Activated naive CD8-positive, alpha-beta T cell treated with anti-CD3 and anti-CD28 coated beads, Interleukin-2, amount 10 ng/mL, durations not matched to agents 7 days and 5 days (primary cell): ENCODE measurements at places on chromosomes 2 and 18. TPM values are rescaled to one million over a fixed set of nuclear protein-coding genes. Genes with fewer than 3 reads are reported as not detected.

DNA sequence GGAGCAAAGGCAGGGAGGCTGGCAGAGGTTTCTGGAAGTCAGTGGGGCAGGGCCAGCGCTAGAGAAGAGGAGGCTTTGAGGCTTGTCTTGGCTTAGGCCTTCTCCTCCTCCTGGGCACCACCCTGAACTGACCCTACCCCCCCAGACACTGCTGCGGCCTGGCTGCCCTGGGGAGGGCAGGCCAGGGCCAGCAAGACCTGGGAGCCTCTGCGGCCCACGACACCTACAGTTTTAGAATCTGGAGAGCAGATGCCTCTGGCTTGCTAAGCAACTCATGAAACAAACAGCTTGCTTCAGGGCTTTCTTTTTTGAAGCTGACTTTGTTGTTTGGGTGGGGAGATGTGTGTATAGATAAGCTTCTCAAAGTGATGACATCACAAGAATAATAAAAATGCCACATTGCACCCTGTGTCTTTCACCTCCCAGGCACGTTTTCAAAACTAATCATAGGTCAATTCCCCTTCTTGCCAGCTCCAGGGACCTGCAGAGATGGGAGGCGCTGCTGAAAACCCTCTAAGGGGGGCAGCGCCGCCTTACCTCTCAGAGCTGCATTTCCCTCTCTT, 46.2 kb upstream of the SMAD7 start:
- H3K27me3 ChIP-seq = peaks cover 7% of the 10 kb centered on the region
- H3K36me3 ChIP-seq = no peaks in the 10 kb centered on the region
- H3K4me3 ChIP-seq = no peak overlapping the region
- H3K4me1 ChIP-seq = peaks cover 9% of the 10 kb centered on the region
- no peak for DNase-seq

- DNase-seq = no peak
- H3K4me1 ChIP-seq = no peaks in the 10 kb centered on the region
- H3K27ac ChIP-seq = no peak overlapping the region
These were observed 141.7 kb upstream of the CCDC68 start for GRCh38 chr18:55100817-55101457.

SLC23A3 gene
- 4.7 TPM for total RNA-seq

GRCh38 chr2:122100756-122101155, 345.3 kb downstream of the TSN start:
- no peak overlapping the region for H3K27ac ChIP-seq
- no peaks in the 10 kb centered on the region for H3K4me1 ChIP-seq
- no peaks in the 10 kb centered on the region for H3K36me3 ChIP-seq
- no peak overlapping the region for H3K4me3 ChIP-seq
- no peak for DNase-seq
- H3K27me3 ChIP-seq = no peaks in the 10 kb centered on the region

REL gene
- 27.9 TPM for total RNA-seq

POTEE gene
- 0.48 TPM for total RNA-seq

DNA sequence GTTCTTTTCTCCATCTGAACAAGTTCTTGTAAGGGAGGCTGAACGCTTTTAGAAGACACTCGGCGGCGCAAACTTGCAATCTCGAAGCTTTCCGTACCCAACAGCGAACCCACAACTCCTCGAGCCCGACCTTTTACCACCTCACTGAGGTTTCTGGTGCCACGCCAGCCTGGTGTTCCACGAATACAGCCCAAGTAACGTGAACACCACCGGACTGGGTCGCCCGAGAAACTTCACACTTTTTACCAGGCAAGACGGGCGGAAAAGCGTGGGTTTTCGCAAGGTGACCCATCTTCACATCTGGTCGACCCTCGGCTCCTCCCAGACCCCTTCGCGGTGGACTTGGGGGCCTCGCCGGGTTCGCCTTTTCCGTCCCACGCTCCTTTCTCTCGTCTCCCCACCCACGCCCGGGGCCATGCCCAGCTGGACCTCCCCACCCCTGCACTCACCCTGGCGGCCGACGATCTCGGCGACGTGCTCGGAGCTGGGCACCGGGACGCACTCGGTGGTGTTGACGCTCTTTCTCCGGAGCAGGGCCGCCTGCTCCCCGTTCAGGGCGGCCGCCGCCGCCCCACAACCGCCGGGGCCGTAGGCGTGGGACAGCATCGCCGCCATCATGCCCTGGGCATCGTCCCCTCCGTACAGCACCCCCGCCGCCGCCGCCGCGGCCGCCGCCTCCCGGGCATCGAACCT, 1.2 kb downstream of the MEX3C start:
- peak; percentile 65 for DNase-seq
- peak overlapping the region; percentile 90 for H3K27ac ChIP-seq
- no peaks in the 10 kb centered on the region for H3K27me3 ChIP-seq

GPR17 gene
- total RNA-seq = not detected

DNA sequence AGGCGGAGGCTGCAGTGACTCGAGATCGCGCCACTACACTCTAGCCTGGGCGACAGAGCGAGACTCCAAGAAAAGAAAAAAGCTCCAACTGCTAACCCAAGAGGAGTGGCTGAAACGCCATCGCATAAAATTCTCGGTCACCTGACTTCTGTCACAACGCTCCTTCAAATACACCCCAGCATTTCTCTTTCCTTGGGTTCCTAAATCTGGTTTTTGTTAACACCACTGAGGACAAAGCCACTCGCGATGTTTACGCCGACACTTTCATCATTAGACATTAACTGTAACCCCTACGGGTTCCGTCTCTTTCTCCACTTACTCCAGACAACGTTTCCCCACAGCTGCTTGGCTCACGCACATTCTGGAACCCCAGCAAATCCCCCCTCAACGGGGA, 679 bp downstream of the CLK1 start:
- no peak for DNase-seq
- no peaks in the 10 kb centered on the region for H3K27me3 ChIP-seq
- peaks cover 30% of the 10 kb centered on the region for H3K4me1 ChIP-seq
- peak overlapping the region; percentile 98 for H3K27ac ChIP-seq
- peak overlapping the region; percentile 96 for H3K4me3 ChIP-seq

ARMC9 gene
- total RNA-seq = 2.0 TPM

GRCh38 chr2:219408204-219408603, 10.0 kb upstream of the DES start:
- no peaks in the 10 kb centered on the region for H3K36me3 ChIP-seq
- no peak for DNase-seq
- peaks cover 13% of the 10 kb centered on the region for H3K27me3 ChIP-seq
- no peaks in the 10 kb centered on the region for H3K4me1 ChIP-seq

CCDC138 gene
- 8.4 TPM for total RNA-seq

GPAT2 gene
- 15.0 TPM for total RNA-seq

DNA sequence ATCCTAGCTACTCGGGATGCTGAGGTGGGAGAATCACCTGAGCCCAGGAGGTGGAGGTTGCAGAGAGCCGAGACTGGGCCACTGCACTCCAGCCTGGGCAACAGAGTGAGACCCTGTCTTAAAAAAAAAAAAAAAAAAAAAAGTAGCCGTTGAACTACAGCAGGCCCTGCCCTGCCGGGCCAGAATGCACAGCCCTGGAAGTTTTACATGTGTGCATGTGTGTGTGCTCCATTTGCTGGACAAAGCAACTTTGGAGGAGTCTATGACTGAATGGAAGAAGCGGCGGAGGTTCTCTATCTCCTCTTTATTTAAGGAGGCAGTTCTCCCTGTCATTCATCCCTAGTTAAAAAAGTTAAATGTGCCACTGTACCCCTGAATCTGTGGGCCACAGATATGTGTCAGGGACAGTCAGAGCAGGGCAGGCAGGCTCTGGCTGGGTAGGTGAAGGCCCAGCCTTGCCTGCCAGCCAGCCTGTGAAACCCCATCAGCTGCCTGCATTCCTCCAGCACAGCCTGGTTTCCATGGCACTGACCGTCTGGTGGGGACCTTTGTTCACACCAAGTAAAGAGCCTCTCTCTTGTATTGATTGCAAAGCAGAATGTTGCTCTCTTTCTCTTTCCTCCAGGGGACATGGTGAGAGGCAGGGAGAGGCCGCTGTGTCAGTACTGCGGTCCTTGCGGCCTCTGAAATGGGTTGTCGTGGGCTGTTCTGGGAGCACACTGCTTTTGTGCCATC, 10.9 kb downstream of the LIPG start:
- no peak overlapping the region for H3K27ac ChIP-seq
- no peak for DNase-seq
- no peaks in the 10 kb centered on the region for H3K36me3 ChIP-seq
- H3K27me3 ChIP-seq = peaks cover 6% of the 10 kb centered on the region
- no peak overlapping the region for H3K4me3 ChIP-seq

ASB18 gene
- total RNA-seq = not detected

DNA sequence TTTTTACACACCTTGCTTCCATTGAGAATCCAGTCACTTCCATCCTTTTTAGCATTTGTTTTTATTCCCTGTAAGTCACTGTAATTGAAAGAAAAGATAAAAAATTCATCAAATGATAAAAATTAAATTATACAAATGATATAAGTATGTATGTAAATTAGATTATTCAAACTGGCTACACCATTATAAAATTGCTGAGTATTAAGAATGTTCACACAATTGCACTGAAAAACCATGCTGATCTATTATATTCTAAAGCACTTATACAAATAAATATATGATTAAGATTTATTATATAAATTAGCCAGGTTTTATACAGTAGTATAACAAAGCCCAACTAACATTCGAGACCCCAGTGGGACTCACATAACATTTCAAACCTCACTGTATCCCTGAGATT, 15.1 kb downstream of the ACADL start:
- H3K36me3 ChIP-seq = no peaks in the 10 kb centered on the region
- no peak overlapping the region for H3K4me3 ChIP-seq
- DNase-seq = no peak
- no peak overlapping the region for H3K27ac ChIP-seq

DNA sequence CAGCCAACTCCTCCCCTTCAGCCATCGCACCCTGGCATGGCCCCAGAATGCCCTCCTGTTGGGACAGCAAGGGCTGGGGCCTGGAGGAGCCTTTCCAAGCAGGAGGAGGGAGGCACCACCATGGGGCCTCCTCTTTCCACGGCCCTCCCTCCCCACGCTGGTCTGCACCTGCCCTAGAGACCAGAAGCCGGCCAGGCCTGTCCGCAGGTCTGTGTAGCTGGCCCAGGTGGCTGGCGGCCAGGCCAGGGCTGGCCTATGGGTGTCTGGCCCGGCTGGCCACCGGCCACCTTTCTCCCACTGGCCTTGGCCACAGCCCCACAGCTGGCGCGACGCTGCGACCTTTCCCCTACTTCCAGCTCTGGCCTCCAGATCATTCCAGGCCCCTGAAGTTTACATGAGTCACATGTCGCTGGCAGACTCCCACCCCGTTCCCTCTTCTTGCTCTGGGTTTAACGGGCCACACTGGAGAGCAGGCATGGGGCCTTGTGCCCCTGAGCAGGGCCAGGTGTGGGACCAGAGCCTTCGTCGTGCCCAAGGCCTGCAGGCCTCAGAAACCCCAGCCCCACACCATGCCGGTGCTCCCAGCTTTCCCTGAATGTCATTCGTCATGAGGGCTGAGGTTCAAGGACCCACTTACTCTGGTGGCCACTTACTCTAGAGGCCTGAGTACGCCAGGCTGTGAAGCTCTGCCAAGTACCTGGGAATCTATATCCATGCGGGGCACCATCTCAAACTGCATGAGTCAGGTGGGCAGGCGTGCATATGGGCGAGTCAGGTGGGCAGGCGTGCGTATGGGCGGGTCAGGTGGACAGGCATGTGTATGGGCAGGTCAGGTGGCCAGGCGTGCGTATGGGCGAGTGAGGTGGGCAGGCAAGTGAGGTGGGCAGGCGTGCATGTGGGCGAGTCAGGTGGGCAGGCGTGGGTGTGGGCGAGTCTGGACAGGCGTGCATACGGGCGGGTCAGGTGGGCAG, 33.3 kb upstream of the KLF11 start:
- H3K36me3 ChIP-seq = no peaks in the 10 kb centered on the region
- no peak overlapping the region for H3K4me3 ChIP-seq
- DNase-seq = no peak
- peaks cover 19% of the 10 kb centered on the region for H3K27me3 ChIP-seq
- H3K4me1 ChIP-seq = no peaks in the 10 kb centered on the region

ECEL1 gene
- not detected for total RNA-seq

UGP2 gene
- total RNA-seq = 127 TPM

DNA sequence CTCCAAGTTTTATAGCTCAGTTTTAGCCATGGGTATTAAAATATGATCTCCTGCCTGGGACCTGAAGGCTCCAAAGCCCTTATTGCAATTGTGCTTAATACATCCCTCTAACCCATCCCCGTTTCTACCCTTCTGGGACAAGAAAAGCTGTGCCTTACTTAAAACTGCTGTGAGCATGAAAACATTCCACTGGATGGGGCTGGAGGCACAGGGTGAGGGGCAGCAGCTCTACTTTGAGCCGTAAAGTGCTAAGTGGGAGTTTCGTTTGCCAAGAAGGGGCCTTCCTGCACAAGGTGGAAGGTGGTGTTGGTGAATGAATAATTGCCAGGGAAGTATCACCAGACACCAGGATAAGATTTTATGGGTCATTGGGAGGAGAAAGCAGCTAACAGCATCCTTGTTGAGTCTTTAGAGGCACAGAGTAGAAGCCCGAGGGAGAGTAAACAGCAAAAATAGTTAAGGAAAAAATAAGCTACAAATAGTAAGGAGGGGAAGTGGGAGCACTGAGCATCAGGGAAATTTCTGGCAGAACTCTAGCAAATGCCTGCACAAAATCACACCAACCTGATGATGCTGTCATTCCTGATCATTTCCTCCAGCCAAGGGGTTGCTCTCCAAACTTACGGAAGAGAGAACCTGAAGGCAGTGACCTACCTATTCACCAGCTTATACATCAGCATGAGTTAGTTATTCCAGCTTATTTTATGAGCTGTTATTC, 218.4 kb downstream of the MREG start:
- H3K27me3 ChIP-seq = peaks cover 2% of the 10 kb centered on the region
- H3K27ac ChIP-seq = no peak overlapping the region
- peaks cover 8% of the 10 kb centered on the region for H3K4me1 ChIP-seq

- no peaks in the 10 kb centered on the region for H3K36me3 ChIP-seq
- H3K27me3 ChIP-seq = peaks cover 37% of the 10 kb centered on the region
- no peak overlapping the region for H3K27ac ChIP-seq
- H3K4me3 ChIP-seq = no peak overlapping the region
- no peak for DNase-seq
- H3K4me1 ChIP-seq = peaks cover 10% of the 10 kb centered on the region
These were observed 570.1 kb downstream of the PLCL1 start for GRCh38 chr2:198374375-198375082.

DNA sequence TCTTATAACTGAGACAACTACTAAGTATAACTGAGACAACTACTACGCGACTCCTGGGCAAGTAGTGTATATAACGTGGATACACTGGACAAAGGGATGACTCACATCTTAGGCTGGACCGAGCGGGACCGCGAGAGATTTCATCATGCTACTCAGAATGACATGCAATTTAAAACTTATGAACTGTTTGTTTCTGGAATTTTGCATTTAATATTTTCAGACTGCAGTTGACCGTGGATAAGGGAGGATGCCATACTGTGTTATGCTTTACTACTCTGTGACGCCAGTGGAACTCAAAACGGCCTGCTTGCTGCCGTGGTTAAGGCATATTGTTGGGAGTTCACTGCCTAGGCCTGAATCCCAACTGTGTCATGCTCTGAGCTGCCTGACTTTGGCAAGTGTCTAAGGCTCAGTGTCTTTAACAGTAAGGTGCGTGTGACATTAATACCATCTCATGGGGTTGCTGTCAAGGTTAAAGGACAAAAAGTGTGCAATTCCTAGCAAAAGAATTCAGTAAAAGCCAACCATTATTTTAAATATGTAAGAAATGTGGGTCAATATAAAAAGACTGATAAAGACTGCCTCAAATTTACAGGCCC, 64.6 kb downstream of the BMP10 start:
- DNase-seq = no peak
- H3K27ac ChIP-seq = no peak overlapping the region
- no peaks in the 10 kb centered on the region for H3K27me3 ChIP-seq

SIX3 gene
- total RNA-seq = not detected

MAP2 gene
- not detected for total RNA-seq

GRCh38 chr2:236367506-236368289, 103.5 kb upstream of the ASB18 start:
- no peak overlapping the region for H3K4me3 ChIP-seq
- H3K36me3 ChIP-seq = no peaks in the 10 kb centered on the region
- peaks cover 18% of the 10 kb centered on the region for H3K4me1 ChIP-seq
- H3K27me3 ChIP-seq = peaks cover 61% of the 10 kb centered on the region
